GM12891 (cell line): ENCODE measurements at places on chromosomes 2 and 18.

- no peak for DNase-seq
Observed at GRCh38 chr2:96895746-96896651, 26.1 kb upstream of the SEMA4C start.

DNA sequence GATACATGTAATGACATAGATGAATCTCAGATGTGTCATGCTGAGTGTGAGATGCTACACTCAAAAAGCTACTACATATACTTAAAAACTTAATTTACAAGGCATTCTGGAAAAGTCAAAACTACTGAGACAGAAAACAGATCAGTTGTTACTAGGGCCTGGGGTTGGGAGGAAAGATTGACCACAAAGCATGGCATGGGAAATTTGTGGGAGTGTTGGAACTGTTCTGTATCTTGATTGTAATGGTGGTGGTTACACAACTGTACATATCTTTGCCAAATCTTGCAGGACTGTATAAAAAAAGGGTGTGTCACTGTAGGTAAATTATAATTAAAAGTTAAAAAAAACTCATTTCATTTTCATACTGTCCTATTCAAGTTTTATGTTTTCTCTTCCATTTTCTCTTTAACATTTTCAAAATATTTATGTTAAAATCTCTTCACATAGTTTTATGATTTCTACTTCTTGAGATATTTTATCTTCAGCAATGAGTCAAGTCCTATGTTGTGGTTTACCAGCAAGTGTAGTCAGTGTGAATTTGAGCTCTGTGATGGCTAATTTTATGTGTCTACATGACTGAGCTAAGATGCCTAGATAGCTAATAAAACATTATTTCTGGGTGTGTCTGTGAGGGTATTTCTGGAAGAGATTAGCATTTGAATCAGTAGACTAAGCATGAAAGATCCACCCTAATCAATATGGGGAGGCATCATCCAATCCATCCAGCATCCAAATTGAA lies 58.6 kb upstream of the VRK2 start:
- DNase-seq = no peak

DNA sequence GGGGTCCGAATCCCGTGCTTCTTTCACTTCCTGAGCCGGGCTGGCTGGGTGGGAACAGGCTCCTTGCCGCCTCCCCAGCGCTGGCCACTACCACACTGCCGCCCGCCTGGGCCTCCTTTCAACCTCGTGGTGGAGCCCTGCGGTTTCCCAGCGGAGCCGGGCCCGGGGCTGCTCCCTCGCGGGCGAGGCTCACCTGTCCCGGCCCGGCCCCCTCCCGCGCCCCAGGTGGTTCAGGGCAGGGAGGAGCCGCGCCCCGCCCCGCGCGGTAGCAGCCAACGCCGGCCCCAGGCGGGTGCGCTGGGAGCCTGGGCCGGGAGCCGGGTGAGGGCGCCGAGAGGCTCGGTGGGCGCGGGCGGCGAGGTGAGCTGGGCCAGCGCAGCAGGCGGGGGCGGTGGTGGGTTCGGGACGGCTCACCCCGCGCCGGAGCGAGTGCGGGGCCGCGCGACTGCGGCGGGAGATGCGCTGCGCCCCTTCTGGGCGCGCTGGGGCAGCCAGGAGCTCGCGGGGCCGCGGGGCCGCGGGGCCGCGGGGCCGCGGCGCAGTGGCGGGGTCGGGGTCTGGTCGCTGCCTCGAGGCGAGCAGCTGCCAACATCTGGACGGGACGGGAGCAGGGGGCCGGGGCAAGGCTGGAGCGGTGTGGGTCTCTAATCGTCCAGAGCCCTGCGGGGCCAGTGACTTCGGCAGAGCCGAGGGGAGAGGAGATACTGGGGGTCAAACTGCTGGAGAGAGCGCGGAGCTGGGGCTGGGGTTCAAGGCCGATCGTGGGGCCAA lies at the start of gene LYPD6B:
Gene LYPD6B, plus strand, starts transcription at position 258 of the 771 bp plus-strand sequence. CDS start 92,250 bp downstream, outside the sequence.
- peak; percentile 49 for DNase-seq

GRCh38 chr2:198143793-198144192 lies 339.4 kb downstream of the PLCL1 start:
- DNase-seq = no peak

DNA sequence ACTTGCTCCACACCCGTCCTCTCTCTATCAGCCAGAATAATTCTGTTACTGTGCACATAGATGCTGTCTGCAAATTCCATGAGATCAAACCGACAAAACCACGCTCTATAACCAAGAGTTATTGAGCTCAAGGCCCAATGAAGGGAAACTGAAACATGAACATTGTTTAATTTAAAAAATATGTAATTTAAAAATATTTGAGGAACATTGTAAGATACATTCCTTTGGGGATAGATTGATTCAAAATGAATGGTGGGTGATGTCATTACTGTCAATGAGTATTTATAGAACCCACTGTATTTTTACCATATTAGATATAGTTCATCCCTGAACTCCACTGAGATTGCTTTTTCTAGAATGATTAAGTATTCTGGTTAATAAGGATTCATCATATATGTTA lies 50.4 kb downstream of the NCKAP5 start:
- no peak for DNase-seq

DNA sequence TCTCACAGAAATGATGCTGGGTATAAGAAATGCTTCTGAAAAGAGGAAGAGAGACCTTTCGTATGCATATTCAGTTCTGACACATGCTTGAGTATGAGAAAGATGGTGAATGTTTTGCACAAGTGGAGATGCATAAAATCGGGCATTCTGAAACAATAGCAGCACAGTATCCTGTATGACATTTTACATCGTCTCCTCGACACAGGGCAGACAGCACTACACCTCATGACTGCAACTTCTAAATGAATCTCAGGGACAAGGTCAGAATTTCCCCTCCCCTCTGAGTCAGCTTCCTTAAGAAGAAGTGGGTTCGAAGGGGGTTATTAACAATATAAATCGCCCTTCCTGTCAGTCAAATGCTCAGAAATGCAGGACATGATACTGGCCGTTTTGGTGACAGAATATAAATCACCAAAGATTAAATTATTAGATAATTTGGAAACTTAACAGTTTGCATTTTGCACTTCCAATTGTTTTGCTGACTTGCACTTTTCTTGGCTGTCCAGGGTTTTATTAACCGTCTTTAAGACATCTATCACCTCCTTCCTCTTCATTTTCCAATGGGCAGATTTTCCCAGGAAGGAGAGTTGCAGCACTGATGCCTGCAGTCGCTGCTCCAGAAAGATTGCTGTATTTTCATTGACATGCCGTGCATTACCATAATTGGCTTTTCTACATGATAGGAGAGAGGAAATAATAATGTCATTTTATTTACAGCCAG lies 57.2 kb downstream of the TSHZ1 start:
- DNase-seq = no peak

- no peak for DNase-seq
Observed at GRCh38 chr2:189285349-189285748, 105.8 kb upstream of the COL5A2 start.
